ENCODE measurements at places on chromosomes 6 and 20.

DNA sequence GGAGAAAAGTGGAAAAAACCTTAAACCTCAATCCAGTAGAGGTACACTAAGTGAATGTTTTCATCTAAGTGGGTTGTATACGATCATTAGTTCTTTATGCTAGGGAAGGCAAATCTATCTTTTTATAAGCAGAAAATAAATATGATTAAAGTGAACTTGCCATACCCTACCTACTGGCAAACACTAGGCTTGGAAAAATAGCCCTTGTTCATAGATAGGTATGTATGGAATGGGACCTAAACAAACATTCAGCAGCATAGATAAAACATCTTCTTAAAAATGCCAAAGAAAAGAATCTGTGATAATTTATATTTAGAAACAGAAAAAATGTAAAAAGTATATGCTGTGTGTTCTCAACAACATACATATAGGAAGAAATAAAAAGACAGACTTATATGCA lies 18.8 kb downstream of the REV3L start:
- no peak for DNase-seq

DNA sequence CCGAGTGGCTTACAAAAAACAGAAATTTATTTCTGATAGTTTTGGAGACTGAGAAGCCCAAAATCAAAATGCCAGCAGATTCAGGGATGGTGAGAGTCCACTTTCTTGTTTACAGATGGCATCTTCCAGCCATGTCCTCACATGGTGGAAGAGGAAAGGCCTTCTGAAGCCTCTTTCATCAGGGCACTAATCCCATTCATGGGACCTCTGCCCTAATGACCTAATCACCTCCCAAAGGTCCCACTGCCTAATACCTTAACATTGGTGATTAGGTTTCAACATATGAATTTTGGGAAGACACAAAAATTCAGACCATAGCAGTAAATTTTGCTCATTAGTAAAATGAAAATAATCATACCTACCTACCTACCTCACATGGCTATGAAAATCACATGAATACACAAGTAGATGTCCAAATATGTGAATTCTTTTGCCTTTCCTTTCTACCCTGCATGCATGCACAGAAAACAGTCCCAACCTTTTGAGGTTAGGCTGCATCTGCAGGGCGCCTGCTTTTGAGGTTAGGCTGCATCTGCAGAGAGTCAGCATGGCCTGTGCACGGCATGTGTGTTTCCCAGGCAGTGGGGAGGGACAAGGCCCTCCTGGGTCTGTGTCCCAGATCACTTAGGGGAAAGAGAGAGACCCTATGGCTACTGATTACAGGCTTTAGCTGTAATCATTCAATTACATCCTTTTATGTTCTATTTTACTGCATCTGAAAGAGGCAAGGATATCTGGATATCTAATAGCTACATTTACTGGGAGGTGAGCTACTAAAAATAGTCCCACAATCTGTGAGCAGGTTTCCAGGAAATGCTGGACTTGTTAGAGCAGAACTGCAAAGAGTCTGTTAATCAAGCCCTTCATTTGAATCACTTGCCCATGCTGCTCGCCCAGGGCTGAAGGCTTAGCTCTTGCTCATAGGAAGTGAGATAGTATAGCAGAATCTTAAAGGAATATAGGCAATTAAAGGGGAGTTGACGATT lies 497.7 kb upstream of the MARCKS start:
- peak; percentile 42 for DNase-seq

DNA sequence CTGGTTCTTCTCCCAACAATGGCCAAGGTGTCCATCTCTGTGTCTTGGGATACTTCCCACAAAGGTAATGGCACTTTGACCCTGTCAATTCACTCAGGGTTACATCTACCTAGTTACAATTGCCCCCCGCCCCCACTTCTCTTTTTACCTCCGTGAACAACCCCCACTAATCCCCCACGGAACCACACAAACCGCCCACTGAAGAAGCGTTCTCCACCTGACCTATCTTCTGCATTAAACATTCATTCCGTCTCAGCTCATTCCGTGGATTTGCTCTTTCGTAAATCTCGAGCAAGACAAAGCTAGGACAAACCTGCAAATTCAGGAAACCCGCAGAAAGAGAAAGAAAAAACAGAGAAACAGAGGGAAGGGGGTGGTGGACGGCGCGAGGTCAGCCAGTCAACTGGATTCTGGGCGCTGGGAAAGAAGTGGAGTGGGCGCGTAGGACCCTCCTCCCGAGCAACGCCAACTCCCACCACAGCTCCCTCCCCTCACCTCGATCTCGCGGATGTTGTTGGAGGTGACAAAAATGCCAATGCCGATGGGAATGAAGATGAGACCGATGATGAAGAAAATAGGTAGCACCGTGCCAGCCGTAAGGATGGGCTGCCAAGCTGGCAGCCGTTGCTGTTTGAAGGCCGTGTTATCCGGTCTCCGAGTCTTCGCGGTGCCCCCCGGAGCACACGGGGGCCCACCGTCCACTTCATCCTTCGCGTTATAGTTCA lies 523 bp downstream of the TMEM30A start:
- no peak for DNase-seq

DNA sequence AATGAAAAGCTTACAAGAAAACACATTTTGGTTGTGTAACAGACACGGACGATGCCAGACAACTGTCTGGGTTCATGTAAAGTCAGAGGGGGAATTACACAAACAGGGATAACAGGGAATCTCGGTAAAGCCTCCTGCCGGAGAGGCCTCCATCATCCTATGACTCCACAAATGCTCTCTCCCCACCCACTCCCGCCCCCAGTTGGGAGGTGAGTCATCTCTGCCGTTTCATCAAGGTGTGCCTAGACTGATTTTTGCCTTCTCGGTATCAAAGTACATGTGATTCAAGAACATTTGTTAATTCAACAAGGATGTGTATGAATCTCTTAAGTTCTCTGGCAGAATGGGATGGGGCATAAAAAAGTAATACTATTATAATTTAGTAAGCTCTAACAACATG lies 304.9 kb upstream of the PRDM1 start:
- DNase-seq, result no peak

DNA sequence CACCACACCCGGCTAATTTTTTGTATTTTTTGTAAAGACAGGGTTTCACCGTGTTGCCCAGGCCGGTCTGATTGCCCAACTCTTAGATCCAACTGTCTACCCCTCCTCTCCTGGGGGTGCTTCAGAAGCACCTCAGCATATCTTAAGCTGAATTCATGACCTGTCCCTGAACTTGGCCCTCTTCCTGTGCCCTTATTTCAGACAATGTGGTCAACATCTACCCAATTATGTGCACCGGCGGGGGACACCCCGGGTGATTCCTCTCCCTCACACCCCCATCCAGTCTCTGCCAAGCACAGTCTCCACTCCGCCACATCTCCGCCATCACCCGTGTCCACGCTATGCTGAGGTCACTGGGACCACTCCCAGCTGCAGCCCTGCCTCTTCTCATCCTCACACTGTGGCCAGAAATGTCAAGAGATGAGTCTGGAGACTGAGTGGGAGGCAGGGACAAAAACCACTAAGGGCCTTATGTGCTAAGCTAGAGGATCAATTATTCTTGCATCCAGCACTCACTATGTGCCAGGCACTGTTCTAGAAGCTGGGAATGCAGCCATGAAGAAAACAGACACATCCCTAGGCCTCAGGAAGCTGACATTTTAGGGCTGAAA lies 111.9 kb downstream of the ARMC2 start:
- peak; percentile 68 for DNase-seq

DNA sequence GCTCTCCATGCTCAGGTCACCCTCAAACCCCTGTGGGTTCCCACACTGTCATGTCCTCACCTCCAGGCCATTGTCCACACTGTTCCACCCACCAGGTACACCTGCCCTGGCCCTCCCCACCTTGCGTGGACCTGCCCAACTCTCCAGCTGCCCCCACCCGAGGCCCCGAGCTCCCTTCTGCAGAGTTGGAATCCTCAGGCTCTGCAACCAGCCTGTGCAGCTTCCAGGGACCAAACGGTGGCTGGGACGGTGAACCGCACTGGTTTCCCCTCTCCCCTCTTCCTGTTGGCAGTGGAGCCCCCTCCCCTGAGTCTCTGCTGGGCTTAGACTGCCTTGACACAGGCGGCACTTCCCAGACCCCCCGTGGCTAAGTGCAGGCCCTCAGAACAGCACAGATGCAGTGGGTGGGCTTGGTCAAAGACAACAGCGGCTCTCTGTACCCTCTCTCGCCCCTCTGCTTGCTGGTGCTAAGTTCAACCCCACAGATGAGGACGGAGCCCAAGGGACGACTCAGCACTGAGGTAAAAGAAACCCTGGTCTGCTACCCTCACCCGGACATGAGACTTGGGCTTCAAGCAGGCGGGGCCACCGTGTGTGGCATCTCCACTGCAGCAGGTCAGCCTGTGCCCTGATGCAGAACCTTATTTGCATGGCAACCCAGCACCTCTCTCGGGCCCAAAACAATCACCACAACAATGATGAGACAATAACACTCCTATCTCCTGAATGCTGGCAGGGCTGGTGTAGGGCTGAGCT lies 11.0 kb downstream of the ZBP1 start:
- DNase-seq, result no peak

GRCh38 chr6:156919814-156920369 lies 142.7 kb downstream of the ARID1B start:
- no peak for DNase-seq

DNA sequence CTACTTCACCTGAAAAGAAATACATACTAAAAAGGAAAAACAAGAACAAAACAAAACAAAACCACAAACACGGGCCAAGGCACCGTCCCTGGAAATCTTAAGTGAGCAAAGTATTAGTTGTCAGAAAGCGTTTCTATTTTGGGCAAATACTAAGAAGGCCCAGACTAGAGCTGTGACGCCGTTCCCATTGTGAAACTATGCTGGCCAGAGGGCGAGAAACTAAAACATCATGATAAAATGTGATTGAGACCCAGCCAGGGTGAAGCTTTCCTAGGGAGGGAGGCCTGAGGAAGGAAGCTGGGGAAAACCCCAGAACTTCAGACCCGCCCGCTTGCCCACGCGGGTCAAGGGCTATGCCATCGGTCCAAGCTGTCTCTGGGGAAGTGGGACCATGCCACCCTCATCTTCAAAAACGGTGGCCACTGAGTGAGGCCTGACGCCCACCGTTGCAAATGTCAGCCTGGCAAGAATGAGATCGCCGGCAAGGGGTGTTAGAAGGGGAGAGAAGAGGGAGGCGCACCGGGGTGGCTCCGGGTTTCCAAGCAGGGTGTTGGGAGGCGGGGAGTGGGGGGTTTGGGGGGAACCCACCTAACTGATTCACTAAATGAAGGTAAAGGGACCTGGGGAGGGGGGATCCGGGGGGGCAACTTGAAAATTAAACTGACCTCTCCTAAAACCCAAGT lies 1950.9 kb upstream of the DEFB115 start:
- no peak for DNase-seq

GRCh38 chr6:159729598-159730331 lies 2.5 kb downstream of the WTAP start:
- peak; percentile 45 for DNase-seq

DNA sequence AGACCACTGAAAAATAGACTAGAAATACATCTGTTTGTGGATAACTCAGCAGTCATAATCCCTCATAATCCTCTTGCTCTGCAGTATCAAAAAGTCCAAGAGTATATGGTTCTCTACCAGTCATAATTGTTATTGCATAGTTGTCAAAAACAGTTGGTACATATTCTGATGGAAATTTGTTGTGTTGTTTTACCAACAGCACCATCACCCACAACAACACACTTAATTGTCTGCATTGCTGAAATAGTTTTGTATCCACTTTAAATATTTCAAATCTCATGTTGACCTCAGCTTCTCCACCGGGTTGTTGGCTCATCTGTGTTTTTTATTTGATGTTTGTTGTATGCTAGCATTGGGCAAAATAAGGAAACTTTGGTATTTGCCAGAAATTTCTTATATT lies 39.4 kb downstream of the ITCH start:
- no peak for DNase-seq

DNA sequence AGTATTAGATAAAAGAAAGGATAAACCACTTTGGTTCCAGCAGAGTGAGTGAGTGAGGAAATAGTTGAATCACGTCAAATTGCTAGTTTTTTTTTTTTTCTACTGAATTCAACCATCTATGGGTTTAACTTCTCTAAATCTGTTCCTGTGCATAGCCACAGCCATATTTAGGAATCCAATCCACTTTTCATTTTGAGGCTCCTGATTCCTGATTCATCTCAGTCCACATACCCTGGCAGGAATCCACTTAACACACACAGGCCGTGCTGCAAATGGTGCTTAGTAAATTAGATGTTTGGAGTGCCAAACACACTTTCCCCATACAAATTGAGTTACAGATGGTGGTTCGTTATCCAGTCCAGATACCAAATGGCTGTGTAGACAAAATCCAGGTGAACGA lies 220.3 kb downstream of the ALDH8A1 start:
- DNase-seq, result peak; percentile 23

GRCh38 chr6:157240059-157240959 lies 83.0 kb downstream of the TMEM242 start:
- DNase-seq, result peak; percentile 82

- no peak for DNase-seq
These were observed 85.9 kb downstream of the VIP start for GRCh38 chr6:152836523-152836922.

DNA sequence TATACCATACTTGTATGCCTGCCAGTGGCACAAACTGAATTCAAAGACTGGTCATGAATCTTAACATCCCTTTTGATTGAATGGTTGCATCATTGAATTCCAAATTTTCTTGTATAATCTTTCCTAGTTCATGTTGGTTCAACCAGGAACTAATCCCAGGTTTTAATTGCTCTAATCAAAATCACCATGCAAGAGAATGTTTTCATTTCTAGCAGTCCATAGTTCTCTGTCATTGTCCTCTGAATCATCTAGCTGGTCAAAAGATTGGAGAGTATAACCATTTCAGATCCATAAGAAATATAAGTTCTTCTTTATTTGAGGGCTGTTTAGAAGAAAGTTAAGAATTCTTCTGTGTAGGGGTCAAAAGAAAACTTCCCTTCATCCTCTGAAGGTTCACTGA lies 57.2 kb downstream of the ZNF292 start:
- DNase-seq, result no peak

DNA sequence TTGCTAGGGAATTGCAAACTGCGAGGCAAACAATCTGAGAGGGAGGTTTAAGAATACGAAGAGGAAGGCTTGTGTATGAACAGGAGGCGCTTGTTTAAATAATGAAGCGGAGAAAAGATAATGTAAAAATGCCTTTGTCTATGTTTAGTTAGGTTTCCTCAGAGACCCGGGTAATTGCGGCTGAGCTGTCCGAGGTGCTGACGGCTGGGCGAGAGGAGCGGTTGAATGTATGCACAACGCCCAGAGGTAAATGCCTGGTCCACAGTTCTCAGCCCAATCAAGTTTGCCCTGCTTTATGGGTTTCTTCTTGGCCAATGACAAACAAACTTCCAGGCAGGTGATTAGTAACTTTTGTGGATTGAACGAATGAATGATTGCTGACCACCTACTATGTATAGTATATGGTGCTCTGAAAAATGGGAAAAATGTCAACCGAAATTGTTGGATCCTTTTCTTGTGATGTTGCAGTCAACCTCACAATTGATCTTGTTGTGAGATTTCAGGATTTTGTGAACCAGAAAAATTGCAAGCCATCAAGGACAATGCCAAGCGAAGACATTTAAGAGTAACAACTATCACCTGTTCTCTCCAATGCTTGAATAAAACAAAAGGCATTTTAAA lies 38.3 kb upstream of the SLC32A1 start:
- peak; percentile 37 for DNase-seq

- DNase-seq, result no peak
These were observed 128.8 kb downstream of the EDN1 start for GRCh38 chr6:12418946-12419345.

- DNase-seq, result peak; percentile 96
These were observed 8.1 kb upstream of the OCSTAMP start for GRCh38 chr20:46558511-46558959.

- DNase-seq, result no peak
These were observed 115.3 kb downstream of the COL12A1 start for GRCh38 chr6:75090576-75090975.
